ENCODE measurements at places on chromosomes 11 and 22. TPM values are rescaled to one million over a fixed set of nuclear protein-coding genes. Genes with fewer than 3 reads are reported as not detected.
A peak's percentile ranks its signal among the peaks of the same experiment; 100 is the strongest.

GRCh38 chr11:125374398-125374797, 121.7 kb downstream of the FEZ1 start:
- no peak overlapping the region for H3K27ac ChIP-seq
- H3K36me3 ChIP-seq: no peaks in the 10 kb centered on the region
- peaks cover 3% of the 10 kb centered on the region for H3K4me1 ChIP-seq
- no peak overlapping the region for H3K4me3 ChIP-seq
- peaks cover 34% of the 10 kb centered on the region for H3K27me3 ChIP-seq

GRCh38 chr11:128456566-128457268, 130.6 kb downstream of the ETS1 start:
- peak overlapping the region; percentile 64 for H3K27ac ChIP-seq
- no peaks in the 10 kb centered on the region for H3K27me3 ChIP-seq
- H3K4me3 ChIP-seq: no peak overlapping the region

- no peaks in the 10 kb centered on the region for H3K36me3 ChIP-seq
- H3K4me3 ChIP-seq: no peak overlapping the region
- DNase-seq: peak; percentile 60
- peaks cover 8% of the 10 kb centered on the region for H3K4me1 ChIP-seq
Measured at GRCh38 chr22:40024201-40025061, 29.7 kb downstream of the FAM83F start.

DNA sequence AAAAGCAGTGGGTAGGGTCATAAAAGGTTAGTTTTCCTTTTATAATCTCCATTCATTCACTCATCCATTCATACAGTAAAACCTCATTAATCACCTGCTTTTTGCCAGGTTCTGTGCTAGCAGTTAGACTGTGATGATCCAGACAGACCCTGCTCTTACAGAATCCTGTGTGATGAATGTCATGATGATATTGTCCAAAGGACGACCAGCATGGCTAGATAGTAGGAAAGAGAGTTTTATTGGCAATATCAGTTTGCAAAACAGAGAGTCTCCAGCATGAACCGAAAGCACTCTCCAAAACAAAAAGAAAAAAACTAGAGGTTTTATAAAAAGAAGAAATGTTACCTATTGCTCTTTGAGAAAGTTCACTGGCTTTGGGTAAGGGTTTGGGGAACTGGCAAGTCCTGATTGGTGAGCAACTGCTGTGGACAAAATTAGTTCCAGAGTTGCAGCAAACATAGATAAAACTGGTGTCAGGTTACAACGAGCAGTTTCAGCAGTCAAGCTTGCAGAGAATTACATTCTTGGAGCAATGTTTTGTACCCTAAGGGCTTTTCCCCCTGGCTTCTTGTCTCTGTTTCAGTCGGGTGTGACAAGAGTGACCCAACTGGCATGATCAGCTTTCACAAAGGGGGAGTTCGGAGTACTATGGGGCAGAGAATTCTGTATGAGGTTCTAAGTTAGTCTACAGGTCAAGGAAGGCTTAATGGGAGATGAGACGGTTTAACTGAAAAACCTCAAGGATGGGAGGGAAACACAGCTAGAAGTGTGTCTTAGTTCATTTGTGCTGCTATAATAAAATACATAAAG, 58.3 kb downstream of the HSD17B12 start:
- peaks cover 65% of the 10 kb centered on the region for H3K36me3 ChIP-seq
- H3K27ac ChIP-seq: no peak overlapping the region

GRCh38 chr11:3101921-3102640, 44.9 kb upstream of the CARS1 start:
- H3K4me1 ChIP-seq: peaks cover 5% of the 10 kb centered on the region
- H3K27me3 ChIP-seq: no peaks in the 10 kb centered on the region
- no peak for DNase-seq

DNA sequence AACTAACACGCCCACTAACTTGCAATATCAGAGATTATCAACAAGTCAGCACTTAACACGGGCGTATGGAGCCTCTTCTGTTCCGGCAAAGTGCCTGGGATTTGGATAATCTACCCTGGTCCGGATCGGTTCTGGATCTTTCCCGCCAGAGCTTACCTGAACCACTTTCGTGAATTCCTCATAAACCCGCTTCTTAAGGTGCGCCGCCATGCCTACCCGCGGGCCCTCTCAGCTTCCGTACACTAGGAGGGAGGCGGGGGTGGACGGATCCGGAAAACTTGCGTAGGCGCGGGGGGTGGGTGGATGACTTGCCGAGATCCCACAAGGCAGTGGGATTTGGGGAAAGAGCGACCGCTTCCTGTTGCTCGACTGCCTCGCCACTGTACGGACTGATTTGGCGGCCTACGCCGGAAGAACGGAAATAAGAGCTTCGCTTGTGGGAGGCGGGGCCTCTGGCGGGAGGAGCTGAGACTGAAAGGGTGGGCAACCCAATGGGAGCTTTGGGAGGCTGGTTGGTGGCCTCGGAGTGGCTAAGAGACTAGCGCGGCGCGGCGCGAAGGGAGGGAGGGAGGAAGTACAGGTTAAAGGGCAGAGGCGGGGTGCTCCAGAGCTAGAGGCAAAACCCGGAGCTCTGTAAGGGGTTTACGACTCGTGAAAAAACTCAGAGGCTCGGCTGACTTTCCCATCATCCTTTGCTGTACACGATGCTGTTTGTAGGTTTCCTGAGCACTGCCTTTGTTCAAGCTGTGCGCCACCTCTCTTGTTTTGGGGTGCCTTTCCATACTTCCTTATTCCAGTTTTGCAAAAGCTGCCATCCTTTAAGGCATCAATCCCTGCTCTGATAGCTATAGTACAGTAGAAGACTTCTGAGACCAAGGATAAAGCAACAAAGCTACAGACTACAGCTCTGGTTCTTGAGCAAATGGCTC, at the start of gene INTS4:
INTS4 (minus strand) TSS at position 235 of the 929 bp plus-strand sequence; CDS start at position 210, 25 bp downstream.
- H3K27ac ChIP-seq: peak within 1 kb of the TSS; percentile 92
- no peaks in the 10 kb centered on the region for H3K27me3 ChIP-seq
- DNase-seq: peak; percentile 98
- peak within 1 kb of the TSS; percentile 96 for H3K4me3 ChIP-seq
- H3K36me3 ChIP-seq: peaks cover 4% of the 10 kb centered on the region
- H3K4me1 ChIP-seq: peaks cover 13% of the 10 kb centered on the region

- no peak for DNase-seq
- no peak overlapping the region for H3K4me3 ChIP-seq
- no peaks in the 10 kb centered on the region for H3K36me3 ChIP-seq
- H3K27ac ChIP-seq: no peak overlapping the region
- peaks cover 10% of the 10 kb centered on the region for H3K4me1 ChIP-seq
- peaks cover 5% of the 10 kb centered on the region for H3K27me3 ChIP-seq
Measured at GRCh38 chr11:86484795-86485166, 110.1 kb downstream of the CCDC81 start.

GRCh38 chr22:42704896-42705295, 15.8 kb downstream of the A4GALT start:
- DNase-seq: no peak
- no peak overlapping the region for H3K27ac ChIP-seq
- peaks cover 1% of the 10 kb centered on the region for H3K36me3 ChIP-seq
- no peak overlapping the region for H3K4me3 ChIP-seq

DNA sequence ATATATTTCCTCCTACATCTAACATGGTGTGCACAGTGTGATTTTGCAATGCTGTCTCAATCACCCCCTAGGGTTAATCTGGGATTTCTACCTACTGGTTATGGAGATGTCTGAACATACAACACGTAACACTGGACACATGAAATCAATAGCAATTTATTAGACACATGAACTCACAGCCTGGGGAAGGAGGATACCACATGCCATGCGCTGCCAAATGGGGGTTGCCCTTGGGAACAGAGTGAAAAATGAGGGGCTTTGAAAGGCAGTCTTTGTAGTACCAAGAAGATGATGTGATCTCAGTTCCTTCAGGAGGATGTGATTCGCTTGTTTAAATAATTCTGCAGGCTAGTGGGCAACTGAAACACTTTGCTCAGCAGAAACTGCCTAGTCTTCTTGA, 253.6 kb upstream of the LRRC4C start:
- H3K4me3 ChIP-seq: no peak overlapping the region
- DNase-seq: no peak
- no peaks in the 10 kb centered on the region for H3K27me3 ChIP-seq
- no peaks in the 10 kb centered on the region for H3K4me1 ChIP-seq

- no peak for DNase-seq
- H3K27ac ChIP-seq: no peak overlapping the region
- H3K4me3 ChIP-seq: no peak overlapping the region
- H3K27me3 ChIP-seq: peaks cover 7% of the 10 kb centered on the region
- H3K4me1 ChIP-seq: no peaks in the 10 kb centered on the region
Measured at GRCh38 chr22:48368975-48369525, 1458.6 kb downstream of the BRD1 start.

DNA sequence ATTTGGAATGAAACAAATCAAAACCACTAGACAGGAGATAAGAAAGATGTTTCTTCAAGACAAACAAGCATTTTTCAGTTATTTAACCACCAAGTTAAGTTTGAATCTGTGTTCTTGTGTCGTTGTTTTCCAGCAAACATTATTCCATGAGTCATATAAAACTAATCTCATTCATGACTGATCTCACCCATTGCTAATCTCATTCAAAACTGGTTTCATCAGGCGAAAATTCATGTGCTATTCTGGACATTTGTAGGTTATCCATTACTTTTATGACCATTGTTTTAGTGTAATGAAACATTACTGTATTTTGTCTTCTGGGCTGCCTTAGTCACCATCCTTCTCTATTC, 221.8 kb downstream of the DDX10 start:
- H3K4me1 ChIP-seq: peaks cover 37% of the 10 kb centered on the region
- no peaks in the 10 kb centered on the region for H3K27me3 ChIP-seq
- no peak overlapping the region for H3K4me3 ChIP-seq
- H3K36me3 ChIP-seq: peaks cover 4% of the 10 kb centered on the region
- no peak for DNase-seq
- no peak overlapping the region for H3K27ac ChIP-seq

DNA sequence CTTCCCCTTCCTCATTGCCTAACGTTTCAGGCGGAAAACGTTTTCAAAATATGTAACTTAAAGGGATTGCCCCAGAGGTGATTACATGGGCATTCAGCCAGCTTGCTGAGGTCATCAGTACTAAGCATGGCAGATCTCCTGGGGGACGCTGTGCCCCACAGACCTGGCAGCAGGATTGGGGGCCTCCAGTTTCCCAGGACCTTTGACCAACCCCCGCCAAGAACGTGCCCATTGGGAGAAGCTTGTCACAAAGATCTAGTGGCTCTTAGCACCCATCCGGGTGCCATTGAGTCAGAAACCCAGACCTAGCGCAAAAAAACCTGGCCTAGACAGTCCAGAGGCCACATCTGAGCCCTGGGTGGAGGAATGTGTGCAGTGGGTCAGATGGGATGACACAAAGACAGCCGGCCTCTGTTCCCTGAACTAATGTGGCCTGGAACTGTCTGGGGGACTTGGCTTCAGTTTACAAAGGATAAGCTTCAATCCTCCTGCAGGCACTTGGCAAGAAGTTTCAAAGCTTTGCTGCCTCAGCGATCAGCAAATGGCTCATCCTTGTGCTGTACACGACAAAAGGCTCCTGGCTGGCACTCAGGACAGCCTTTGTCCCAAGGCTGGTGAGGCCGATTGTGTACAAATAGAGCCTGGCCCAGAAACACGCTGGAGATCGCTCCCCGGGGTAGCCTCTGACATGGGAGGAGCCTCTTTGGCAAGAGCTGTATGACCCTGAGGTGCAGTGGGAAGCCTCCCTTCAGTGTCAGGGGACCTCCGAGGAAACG, 9.5 kb downstream of the C1QTNF6 start:
- DNase-seq: no peak
- no peak overlapping the region for H3K27ac ChIP-seq
- H3K4me3 ChIP-seq: no peak overlapping the region
- peaks cover 22% of the 10 kb centered on the region for H3K4me1 ChIP-seq
- no peaks in the 10 kb centered on the region for H3K36me3 ChIP-seq
- H3K27me3 ChIP-seq: no peaks in the 10 kb centered on the region

- no peaks in the 10 kb centered on the region for H3K4me1 ChIP-seq
- no peak for DNase-seq
- H3K27ac ChIP-seq: no peak overlapping the region
Measured at GRCh38 chr11:101757741-101758140, 157.1 kb upstream of the CEP126 start.

DNA sequence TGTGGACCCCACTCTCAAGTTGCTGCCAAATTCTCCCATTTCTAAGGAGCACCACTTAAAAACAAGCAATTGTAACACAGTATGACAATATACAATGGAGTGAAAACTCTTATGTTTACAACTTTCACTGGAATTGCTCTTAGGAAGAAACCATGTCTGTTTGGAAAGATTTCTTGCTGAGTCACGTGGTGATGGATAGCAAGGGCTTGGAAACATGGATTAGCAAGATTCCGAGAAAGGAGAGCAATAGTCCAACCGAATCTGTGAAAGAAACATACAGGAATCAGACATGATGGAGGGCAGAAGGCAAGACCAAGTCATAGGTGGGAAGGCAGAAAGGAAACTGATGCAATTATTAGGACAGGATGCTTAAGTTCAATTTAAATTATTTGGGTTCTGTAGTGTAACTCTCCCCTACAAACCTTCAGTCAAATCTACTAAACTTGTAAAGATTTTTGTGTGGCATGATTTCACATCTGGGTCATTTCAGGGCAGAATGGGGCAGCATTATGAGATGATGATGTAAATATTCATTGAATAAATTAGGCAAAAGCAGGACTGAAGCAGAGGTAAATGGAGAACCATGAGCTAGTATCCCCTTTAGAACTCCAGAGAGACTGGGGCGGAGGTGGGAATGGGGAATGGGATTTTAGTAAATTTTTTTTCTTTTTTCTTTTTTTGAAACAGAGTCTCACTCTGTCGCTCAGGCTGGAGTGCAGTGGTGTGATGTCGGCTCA, 27.8 kb upstream of the THY1 start:
- peaks cover 30% of the 10 kb centered on the region for H3K27me3 ChIP-seq
- H3K27ac ChIP-seq: no peak overlapping the region
- no peak overlapping the region for H3K4me3 ChIP-seq
- no peaks in the 10 kb centered on the region for H3K36me3 ChIP-seq

- H3K27me3 ChIP-seq: peaks cover 34% of the 10 kb centered on the region
- no peaks in the 10 kb centered on the region for H3K36me3 ChIP-seq
- no peak overlapping the region for H3K4me3 ChIP-seq
- H3K27ac ChIP-seq: no peak overlapping the region
Measured at GRCh38 chr11:130839981-130840666, 76.2 kb downstream of the SNX19 start.

Gene ZNF280B
- total RNA-seq: 2.9 TPM

Gene MRGPRE
- not detected for total RNA-seq

Gene MUC5B
- total RNA-seq: not detected
